ENCODE measurements at places on chromosomes 16 and 17.

GRCh38 chr16:49822649-49823370, 33.1 kb downstream of the ZNF423 start:
- peaks cover 58% of the 10 kb centered on the region for H3K4me1 ChIP-seq
- no peaks in the 10 kb centered on the region for H3K36me3 ChIP-seq
- DNase-seq: no peak
- no peak overlapping the region for H3K27ac ChIP-seq
- H3K4me3 ChIP-seq: no peak overlapping the region
- H3K27me3 ChIP-seq: no peaks in the 10 kb centered on the region

DNA sequence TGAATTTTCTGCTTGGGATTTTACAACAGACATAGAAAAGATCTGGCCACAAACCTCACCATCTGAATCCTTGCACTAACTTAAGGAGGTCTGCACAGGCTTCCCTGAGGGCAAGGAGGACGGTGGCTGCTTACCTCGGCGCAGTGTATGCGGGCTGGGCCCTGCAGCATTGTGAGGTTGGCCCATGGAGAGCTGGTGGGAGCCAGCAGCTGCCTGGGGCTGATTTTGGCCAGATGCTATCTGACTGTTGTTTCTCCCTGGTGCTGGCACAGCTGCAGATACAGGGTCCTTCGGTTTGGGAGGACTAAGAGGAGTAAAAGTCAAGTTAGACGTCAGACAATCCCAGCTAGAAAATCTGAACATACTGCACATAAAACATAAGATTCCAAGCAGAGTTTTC, 79.8 kb downstream of the ARHGAP17 start:
- peaks cover 9% of the 10 kb centered on the region for H3K36me3 ChIP-seq
- no peaks in the 10 kb centered on the region for H3K4me1 ChIP-seq
- H3K4me3 ChIP-seq: no peak overlapping the region
- no peak for DNase-seq
- H3K27me3 ChIP-seq: no peaks in the 10 kb centered on the region
- no peak overlapping the region for H3K27ac ChIP-seq

GRCh38 chr16:65418435-65418834, 296.6 kb upstream of the CDH11 start:
- H3K4me1 ChIP-seq: no peaks in the 10 kb centered on the region
- DNase-seq: no peak
- no peaks in the 10 kb centered on the region for H3K27me3 ChIP-seq
- H3K36me3 ChIP-seq: peaks cover 3% of the 10 kb centered on the region
- H3K27ac ChIP-seq: no peak overlapping the region

DNA sequence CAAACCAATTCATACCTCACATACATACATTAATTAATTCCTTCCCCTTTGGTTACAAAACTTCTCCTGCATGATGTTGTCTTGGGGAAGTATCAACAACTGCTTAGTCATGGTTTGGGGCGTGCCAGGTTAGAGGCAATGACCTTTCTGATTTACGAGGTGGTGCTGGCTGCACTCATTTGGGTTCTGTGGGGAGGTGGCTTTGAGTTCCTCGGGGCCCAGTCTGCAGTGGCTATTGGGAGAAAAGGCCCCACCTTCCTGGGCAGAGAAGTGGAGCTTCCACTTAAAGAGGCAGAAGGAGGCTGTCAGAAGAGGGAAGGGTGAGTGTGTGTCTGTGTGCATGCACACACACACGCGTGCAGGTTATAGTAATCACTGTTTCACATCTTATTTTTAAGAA, 10.2 kb upstream of the ETV4 start:
- no peak overlapping the region for H3K4me3 ChIP-seq
- no peaks in the 10 kb centered on the region for H3K36me3 ChIP-seq
- H3K4me1 ChIP-seq: no peaks in the 10 kb centered on the region
- H3K27me3 ChIP-seq: peaks cover 4% of the 10 kb centered on the region

Measured in glutamatergic neuron (in vitro differentiated cells).